NCI-H187 (cell line): ENCODE measurements at places on chromosomes 13 and 19.
A peak's percentile ranks its signal among the peaks of the same experiment; 100 is the strongest.

GRCh38 chr13:27375686-27376326 is 48.6 kb upstream of the GTF3A start:
- peak; percentile 7 for DNase-seq

GRCh38 chr13:45627656-45628055 is 12.1 kb upstream of the ERICH6B start:
- DNase-seq = no peak

- no peak for DNase-seq
These were observed 1.1 kb upstream of the ZNF444 start for GRCh38 chr19:56139847-56140582.

DNA sequence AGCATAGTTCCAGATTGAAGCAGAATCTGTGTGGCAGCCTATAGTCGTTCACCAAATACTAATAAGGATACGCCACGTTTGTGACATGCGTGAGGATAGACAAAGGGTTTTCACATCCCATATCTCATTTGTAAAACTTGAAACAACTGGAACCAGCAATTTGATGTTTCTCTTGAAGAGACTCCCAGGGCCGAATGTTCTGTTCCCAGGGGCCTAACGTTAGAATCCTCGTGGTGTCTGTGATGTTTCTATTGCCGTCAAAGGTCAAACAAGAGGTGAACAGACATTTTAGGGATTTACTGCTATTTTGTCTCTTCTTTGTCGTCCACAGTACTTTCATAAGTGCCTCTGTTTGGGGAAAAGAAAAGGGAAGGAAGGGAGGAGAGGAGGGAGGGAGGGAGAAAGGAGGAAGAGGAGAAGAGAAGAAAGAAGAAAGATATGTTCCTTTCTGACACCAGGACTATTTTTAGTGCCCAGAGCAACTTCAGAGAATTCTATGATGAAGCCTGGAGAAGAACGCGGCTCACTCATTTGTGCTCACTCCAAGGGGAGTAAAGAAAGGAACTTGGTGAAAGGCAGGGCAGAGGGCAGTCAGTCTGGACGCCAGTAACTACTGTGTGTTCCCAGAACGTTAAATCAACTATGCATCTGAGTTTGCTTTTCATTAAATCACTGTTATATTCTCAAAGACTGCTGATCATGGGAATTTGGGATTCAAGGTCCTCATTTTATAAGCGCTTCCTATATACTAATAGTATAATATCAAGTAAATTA is 154.5 kb downstream of the DCT start:
- DNase-seq = no peak

DNA sequence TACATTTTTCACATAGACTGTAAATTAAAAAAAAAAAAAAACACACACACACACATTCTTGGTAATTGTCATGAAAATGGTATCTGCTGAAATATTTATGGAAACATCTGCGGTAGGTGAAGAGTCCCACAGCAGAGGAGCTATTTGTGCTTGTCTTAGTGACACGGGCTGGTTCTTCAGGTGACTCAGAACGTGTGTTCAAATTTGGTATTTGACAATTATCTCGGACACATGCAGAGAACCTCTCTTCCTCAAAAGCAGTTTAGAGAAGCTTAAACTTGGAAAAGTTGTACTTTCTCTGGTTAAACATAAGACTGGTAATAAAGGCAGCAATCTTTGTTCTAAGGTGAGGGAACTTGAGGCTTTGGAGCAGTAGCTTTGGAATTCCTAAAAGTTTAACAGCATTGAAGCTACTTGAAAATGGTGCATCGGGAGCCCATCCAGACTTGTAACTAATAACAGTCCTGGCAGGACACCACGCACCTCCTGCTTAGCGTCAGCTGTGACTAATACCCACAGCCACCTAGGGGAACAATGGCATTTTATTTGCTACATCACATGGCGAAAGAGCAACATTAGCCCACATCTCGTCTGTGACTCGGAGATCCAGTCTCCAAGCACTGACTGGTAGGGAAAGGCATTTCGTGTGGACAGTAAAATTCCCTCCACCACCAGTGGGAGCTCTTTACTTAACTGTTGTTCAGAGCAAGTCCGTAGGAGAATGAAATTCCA is 1505.1 kb upstream of the SLC10A2 start:
- no peak for DNase-seq

DNA sequence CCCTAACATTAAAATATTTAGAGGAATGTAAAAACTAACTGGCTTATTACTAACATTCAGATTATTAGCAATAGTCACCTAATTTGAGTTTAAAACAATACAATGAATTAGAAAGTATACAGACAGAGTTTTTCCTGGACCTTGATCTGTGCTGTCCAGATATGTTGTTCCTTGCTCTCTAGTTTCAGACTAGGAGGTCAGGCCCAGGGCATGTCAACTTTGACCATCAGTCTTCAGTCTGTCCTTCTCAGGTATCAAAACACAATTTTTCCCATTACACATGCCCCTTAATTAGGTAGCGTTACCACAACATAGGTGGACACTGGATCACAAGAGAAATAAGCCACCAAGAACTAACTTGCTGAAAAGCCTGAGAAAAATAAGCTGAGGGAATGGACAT is 197.0 kb downstream of the MAB21L1 start:
- no peak for DNase-seq

DNA sequence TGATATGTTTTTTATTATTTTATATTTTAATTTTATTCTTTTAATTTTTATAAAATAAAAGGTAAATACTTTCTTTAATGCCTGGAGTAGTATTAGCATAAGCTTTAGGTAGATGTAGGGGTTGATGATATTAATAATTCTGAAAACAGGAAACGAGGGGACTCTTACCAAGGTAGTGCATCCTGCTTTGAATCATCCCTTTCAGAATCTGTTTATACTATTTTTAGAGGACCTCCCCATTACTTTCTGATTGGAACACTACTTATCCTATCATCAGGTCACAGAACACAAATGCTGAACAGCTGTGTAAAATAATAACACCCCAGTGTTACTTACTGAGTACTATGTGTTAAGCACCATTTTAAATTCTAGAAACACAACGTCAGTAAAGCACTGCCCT is 27.3 kb downstream of the COG6 start:
- no peak for DNase-seq

DNA sequence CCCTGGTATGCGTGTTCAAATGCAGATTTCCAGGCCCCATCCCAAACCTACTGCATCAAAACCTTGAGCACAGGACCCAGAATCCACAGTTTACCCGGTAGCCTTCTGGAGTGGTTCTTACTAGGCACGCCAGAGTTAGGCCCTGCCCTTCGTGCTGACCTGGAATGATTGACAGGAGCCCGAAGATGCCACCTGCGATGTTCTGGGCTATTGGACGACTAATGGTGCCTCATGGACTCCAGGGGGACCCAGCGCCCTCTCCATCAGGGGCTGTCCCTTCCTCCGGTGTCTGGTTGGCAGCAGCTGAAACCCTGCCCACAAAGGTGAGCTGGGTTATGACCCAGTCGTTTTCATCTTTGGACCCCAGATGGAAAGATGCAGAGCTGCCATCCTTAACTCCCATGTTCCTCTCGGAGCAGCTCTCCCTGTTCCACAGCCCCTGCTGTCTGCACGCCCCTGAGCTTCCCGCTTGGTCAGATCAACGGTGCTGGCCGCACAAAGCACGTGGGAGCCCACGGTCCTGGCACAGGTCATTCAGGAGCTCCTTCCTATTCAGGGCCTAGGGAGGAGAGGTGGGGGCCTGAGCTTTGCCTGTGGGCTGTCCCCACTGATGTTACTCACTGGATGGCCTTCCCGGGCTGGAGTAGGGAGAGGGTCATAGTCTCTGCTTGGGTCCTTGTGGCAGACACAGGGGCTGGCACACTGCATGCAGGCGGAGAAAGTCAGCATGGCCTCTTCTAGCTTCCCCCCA is 65.8 kb downstream of the GPR12 start:
- DNase-seq = no peak
